ENCODE measurements at places on chromosomes 2 and 18.

GRCh38 chr2:216023055-216023648, 9.8 kb upstream of the MREG start:
- DNase-seq: no peak

DNA sequence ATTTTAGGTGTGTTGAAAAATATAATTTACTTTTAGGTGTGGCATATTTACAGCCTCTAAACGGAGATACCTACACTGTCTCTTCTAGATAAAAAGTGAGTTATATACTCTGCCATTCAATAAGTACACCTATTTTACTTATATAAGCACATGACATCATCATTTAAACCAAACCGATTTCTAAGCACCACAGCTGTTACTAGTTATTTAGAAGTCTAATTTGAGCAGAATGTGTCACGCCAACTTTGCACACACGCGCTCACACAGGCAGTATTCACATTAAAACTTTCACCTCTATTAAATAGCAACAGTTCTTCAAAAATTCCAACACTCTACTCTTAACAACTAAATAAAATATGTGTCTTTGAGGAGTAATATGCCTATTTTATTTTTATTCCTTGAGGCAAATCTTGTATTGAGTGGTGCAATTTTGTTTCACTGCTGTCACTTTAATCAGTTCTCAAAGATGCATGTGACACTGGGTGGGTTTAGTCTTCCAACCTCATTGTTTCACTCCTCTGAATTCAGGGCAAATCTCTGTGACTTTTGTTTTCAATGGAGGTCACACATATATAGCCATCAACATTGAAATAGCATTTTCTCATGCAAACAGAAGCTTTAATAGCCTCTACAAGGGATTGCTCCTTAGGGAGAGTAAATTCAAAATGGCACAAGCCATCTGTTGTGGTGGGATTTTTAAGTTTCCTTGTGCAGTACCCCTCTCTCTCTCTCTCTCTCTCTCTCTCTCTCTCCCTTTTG, 721.0 kb downstream of the PLCL1 start:
- DNase-seq: no peak

DNA sequence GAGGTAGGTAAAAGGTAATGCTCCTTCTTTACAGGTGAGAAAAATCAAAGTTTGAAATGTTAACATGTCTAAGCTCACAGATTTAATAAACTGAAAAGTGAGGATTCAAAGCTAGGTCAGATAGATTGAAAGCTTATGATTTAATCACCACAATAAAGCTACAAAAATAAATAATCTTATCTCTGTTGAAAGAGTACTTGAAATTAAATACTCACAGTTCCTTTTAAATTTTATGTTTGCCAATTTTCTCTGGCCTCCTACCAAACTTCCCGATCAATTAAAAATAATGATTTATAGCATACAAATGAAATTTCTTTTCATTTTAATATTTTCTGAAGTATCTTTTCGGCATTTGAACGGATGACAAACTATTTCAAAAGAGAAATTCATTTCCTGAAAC, 77.3 kb downstream of the GAREM1 start:
- no peak for DNase-seq

DNA sequence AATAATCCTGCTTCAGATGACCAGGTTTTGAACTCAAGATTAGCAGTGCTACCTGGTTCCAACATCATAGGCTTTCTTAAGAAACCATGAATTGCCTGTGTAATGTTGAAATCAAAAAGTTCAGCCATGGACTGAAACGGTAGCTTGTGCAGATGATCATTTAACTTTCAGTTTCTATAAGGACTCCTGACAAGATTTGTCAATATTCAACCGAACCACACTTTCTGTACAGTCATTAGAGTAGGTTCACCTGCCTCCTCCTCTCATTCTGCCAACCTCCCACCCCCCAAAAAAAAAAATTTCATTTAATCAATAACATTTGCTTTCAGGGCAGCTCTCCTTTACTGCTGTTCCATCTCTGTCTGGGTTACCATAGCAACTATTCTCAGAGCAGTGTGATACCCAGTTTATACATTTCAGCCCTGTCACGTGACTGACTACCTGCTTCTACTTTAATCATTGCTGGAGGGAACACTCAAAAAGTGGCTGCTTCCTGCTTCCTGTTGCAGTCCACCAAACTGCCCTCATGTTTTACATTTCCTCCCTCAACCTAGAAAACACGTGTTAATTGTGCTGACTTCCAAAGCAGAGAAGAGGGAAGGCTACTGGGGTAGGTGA, 275.5 kb downstream of the SS18 start:
- no peak for DNase-seq

- no peak for DNase-seq
Measured at GRCh38 chr2:237766340-237766739, 32.2 kb upstream of the RBM44 start.

DNA sequence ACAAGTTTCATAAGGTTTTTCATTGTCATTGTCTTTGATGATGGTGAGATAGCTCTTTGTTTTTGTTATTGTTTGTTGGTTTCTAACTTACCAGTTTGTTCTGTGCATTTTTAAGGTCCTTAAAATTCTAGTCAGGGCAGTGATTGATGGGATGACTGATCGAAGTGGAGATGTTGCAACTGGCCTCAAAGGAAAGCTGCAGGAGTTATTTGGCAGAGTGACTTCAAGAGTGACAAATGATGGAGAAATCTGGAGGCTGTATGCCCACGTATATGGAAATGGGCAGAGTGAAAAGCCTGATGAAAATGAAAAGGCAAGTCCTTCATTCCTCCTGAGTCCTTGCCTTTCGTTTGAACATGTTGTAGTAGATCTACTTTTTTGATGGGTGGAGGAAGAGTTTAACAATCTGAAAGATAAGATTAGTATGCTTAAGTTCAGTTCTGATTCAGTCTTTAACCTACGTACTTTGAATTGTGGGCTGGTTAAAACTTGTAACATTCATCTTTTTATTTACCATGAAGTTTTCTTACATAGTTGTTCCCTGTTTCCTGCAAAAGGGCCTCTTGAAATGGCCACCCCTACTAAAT, 135.8 kb upstream of the LTBP1 start:
- no peak for DNase-seq

DNA sequence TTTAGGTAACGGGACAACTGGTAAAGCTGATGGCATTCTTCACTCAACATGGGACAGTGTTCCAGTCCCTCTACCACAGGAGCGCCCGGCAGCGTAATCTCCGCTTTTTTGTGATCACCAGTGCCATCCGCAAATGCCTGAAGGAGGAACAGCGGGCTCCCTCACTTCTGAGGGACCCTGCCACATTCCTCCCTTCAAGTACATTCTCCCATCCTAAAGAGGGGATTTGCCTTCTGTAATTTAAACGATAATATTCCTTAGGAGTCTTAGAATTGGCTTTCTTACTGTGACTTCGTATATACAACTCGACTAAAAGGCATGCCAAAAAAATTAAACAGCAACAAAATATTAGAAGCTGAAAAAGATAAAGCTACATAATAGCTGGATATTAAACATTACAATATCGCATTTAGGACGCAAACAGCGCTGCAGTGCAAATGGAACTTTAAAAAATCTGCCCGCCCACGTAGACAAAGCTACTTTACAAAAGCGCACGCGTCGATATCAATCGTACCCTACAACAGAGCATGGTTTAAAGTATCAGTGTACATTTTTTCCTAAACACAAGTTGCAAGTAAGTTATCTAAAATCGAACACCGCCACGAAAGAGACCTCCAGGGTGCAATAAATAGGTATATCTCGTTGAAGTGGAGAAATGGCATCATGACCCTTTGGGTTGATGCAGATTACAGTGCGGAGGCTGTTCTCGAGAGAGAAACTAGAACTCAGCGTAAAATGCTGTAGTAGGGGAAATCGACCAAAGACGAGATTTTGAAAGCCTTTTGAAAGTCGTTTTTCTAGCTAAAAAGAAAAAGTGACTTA, 2.3 kb upstream of the VSNL1 start:
- no peak for DNase-seq

DNA sequence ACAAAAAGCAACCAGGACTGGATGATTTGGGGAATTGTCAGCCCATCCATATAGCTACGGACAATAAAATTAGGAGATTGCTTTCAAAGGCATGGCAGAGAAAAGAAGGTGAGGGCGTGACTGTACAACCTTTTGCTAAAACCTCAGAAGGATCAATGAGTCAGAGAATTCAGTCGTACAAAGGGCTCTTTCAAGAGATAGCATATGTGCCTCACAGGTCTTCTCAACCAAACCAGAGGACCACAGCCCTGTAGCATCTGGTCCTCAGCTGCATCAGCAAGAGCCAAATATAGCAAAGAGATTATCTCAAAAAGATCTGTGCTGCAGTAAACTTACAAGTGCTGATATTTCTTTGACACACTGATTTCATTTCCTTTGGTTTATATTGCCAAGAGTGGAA, 149.9 kb upstream of the RAB6C start:
- no peak for DNase-seq

DNA sequence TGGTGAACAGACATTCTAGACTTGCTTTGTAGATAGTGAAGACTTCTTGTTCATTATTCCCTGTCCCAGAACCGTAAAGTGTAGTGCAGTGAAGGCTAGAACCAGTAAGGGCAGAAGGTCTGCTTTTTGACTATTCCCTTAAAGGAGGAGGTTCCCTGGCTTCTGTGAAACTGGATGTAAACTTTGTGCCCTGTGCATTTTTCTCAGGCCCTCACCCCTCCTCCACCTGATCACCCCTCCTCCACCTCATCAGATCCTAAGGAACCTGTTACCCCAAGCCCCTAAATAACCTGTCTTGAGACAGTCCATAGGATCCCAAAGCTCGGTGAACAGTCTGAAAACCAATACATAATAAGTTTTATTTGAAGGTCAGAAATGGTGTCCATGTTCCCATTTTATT, 33.7 kb downstream of the SFT2D3 start:
- no peak for DNase-seq

All from hypothalamus (tissue), 51 donors.